ENCODE measurements at places on chromosomes 4 and X. TPM values are rescaled to one million over a fixed set of nuclear protein-coding genes. Genes with fewer than 3 reads are reported as not detected.

GRCh38 chr4:165293927-165294649 is 33.4 kb upstream of the MSMO1 start:
- DNase-seq: no peak

GRCh38 chr4:138958519-138958918 is 57.1 kb upstream of the NOCT start:
- no peak for DNase-seq

- DNase-seq: no peak
Measured at GRCh38 chr4:64776820-64777219, 367.6 kb upstream of the TECRL start.

DNA sequence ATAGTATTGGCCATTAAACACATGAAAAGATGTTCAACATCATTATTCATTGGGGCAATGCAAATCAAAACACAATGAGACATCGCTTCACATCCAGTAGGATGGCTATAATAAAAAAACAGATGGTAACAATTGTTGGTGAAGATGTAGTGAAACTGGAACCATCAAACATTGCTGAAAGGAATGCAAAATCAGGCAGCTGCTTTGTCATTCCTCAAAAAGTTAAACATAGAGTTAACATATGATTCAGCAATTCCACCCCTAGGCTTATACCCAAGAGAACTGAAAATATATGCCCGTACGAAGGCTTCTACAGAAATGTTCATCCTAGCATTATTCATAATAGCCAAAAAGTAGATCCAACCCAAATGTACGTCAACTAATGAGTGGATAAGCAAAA is 144.0 kb upstream of the NAP1L5 start:
- DNase-seq: no peak

- DNase-seq: no peak
Measured at GRCh38 chr4:138912704-138913340, 102.8 kb upstream of the NOCT start.

GRCh38 chr4:74886484-74886883 is 46.4 kb upstream of the PARM1 start:
- no peak for DNase-seq

GRCh38 chrX:2488621-2489285 is 12.0 kb downstream of the DHRSX start:
- no peak for DNase-seq

DNA sequence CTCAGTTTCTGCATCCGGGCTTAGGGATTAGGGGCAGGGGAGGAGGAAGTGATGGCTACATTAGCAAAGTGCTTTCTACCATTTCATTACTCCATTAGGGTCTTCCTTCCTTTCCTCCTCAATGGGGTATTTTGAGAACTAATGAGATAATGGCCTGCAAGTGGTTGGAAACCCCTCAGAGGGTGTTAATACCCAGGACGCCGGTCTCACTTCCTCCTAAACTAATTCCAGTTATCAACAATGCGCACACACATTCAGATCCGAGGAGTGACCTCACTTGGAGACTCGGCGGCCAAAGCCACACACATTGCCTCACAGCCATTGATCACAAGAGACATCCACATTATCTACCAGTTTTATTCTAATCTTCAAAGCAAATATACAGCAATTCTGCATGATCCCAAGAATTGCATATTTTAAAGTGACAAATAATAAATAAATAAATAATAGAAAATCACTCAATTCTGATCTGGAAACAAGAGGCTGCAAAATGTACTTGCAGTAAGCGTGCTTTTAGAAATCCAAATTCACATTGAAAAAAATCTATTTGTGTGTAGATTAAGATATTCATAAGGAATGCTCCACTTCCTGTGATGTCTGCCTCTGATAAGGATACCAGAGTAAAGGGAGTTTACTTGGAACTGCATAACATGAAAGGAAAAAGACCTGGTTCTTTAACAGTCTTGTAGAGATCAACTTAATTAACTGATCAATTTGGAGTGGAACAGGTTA is 329.1 kb downstream of the FBXW7 start:
- DNase-seq: no peak

GRCh38 chrX:141904262-141904661 is 568 bp downstream of the MAGEC1 start:
- no peak for DNase-seq

DNA sequence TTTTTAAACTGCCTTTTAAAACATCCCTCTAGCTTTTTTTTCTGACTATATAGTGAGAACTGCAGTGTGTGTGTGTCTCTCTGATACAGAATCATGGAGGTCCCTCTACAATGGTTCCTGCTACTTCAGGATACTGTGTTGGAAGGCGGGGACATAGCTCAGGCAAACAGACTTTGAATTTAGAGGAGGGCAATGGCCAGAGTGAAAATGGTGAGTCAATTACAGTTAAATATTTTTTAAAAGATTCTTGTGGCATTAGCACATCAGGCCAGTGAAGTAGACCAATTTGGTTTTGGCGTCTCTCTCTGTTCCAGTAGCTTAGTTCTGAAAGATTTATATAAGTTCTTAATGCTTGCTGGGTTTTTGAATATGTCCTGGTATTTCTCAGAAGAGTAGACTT is 47.1 kb downstream of the ALG13 start:
- DNase-seq: no peak

GRCh38 chrX:154348646-154349358 is 25.6 kb downstream of the FLNA start:
- no peak for DNase-seq

DNA sequence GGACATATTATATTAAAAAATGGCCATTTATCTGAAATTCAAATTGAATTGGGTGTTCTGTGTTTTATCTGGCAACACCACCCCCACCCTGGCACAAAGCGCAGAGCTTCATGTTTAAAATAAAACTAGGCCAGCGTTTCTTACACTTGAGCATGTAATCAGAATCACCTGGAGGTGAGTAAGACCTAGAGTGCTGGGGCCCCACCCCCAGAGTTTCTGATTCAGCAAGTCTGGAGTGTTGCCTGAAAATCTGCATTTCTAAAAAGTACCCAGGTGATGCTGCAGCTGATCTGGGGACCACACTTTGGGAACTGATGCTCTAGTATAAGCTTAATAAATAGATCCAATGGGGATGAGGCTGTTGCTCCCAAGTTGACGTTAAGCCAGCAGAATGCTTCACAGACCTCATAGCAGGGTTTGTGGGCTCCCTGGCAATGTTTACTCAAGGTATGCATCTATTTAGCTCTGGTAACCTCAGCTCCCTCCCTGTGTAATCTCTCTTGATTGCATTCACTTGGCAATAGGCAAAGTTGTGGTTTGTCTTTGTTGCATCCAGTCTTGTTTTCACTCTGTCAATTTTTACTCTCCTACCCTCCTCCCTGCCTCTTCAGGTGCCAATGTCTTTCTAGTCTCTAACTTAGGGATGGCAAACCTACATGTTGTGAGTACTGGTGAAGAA is 99.8 kb upstream of the TEX13D start:
- no peak for DNase-seq

GRCh38 chr4:96486563-96486962 is 646.7 kb downstream of the PDHA2 start:
- DNase-seq: no peak

DNA sequence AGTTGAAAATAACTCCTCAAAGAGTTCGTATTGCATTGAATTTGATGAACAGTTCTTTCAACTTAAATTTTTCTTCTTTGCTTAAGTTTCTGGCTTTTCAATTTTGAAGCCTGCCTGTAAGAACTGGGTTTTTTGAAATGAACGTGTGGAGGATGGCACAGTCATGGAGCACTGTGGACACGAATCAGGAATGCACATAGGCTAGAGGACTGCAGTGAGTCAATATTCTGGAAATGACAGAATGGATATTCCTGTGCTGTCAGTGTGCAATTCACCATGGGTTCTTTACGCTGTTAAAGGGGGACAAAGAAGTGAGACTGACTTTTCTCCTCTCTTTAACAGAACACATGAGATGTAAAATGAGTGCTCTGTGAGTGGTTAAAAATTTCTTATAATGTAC is 368.0 kb upstream of the AGA start:
- no peak for DNase-seq

DNA sequence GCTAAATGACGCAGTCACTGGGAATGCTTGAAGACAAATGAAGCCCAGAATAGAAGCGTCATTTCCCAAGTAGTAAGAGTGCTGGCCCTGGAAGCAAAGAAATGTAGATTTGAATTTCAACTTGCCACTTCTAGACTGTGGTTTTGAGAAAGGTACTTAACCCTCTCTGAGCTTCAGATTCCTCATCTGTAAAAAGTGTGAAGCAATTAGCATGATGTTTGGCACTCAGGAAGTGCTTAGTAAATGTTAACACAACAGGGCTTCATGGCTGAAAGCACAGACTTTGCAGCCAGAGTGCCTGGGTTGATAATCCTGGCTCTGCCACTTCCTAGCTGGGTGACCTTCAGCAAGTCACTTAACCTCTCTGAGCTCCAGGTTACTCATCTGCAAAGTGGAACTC is 147.4 kb upstream of the RPS6KA3 start:
- no peak for DNase-seq

GRCh38 chrX:141924293-141924692 is 20.6 kb downstream of the MAGEC1 start:
- no peak for DNase-seq

- DNase-seq: peak; percentile 36
Measured at GRCh38 chrX:120749141-120749846, 119.4 kb upstream of the C1GALT1C1 start.

- DNase-seq: no peak
Measured at GRCh38 chr4:130233377-130234047, 1137.6 kb downstream of the C4orf33 start.

DNA sequence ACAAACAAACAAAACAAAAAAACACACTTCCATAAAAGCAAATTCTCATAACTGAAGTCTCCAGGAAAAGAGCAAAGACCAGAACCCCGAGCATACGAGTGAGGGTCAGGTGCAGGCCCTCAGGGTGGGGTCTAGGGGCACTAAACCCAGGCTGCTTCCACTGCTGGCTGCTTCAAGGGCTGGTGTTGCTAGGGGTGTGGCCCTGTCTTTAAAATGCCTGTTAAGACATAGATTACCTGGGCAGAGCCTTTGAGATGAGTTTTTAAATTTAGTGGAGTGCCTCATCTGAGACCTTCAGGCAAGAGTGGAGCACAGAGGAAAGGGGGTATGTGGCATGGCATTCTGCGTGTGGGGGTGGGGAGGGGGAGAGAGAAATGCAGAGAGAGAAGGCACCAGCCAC is 87.0 kb downstream of the FHDC1 start:
- DNase-seq: no peak

Gene IBSP
- total RNA-seq: not detected

Gene OTUD6A
- total RNA-seq: not detected

Gene HERC5
- total RNA-seq: 4.0 TPM

Gene GPC3
- total RNA-seq: 0.82 TPM

Gene PLK4
- 2.3 TPM for total RNA-seq

Gene TBC1D14
- 52.8 TPM for total RNA-seq

Gene UBE2D3
- total RNA-seq: 315 TPM

Gene ODAPH
- not detected for total RNA-seq

Gene UGT2B11
- not detected for total RNA-seq

Gene HMGB3
- total RNA-seq: 4.1 TPM

Gene EDA2R
- total RNA-seq: 0.96 TPM

Gene CLDN34
- not detected for total RNA-seq

Gene VCX3B
- total RNA-seq: not detected

Gene TMSB15B
- not detected for total RNA-seq

Data from transverse colon (tissue), 4 donors.